ENCODE measurements at places on chromosomes 11 and 22.

DNA sequence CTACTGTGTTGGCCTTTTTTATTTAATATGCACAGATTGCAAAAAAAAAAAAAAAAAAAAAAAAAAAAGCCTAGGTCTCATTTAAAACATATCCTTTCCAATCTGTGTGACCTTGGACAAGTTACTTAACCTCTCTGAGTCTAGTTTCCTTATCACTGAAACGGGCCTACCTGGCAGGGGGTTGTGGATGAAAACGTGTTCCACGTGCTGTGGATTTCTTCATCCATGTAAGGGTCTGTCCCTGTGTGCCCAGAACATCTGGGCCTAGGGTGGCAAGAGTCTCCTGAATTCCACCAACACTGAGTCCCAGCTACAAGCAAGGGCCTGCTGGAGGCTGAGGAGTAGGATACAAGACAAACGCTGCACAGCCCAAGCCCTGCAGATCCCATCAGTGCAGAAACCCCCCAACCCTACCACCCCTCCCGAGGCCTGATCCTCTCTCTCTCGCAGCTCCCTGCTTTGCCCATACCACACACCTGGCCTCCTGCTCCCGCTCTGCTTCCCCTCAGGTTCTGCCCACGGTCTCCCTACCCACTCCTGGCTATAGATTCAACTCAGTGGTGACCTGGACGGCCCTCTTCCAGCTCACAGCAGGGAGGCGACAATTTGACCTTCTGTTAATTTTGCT is 4.7 kb upstream of the GNAZ start:
- DNase-seq = no peak

DNA sequence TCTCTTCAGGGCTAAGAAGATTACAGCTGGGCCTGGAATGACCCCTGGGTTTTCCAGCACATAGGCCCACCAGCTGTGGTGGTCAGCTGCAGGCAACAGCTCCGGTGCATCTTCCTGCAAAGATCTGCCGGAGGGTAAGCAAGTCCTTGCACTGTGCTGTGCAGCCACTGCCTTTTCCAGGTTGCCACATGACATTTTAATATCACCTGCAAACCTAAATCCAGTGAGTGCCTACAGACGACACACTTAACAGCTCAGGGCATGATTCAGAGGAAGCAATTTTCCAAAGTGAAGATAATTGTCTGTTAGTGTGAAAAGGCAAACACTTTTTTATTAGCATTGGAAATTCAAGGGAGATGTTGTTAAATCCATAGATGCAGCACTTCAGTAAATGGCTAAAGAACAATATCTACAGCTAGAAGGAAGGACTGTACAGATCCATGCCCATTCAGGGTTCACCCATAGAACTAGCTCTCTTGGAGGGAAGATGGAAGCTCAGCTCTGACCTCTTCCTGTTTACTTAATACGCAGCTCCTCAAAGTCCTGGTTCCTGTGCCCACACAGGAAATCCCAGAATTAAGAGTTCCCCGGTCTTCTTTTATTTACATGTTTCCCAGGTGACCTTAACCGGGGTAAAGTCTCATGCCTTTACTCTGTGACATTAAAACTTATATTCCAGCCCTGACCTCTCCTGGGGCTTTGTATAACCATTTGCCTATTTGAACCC is 13.3 kb upstream of the NRIP3 start:
- no peak for DNase-seq

DNA sequence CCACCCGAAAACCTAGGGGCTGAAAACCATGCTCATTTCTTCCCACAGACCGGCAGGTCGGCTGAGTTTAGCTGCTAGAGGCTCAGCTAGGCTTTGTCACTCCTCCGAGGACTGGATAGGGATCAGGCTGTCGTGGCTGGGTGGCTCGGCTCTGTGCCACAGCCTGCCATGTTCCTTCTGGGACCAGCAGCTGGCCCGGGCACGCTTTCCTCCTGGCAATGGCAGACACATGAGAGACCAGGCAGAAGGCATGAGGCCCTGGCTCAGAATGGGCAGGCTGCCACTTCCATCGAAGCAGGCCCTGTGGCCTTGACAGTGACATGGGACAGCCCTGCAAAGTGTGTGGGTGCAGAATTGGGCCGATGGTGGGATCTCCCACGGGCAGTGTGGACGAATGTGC is 20.9 kb downstream of the PARVG start:
- DNase-seq = no peak

- DNase-seq = no peak
Measured at GRCh38 chr11:43834286-43834685, 46.3 kb upstream of the ALKBH3 start.

- DNase-seq = no peak
Measured at GRCh38 chr11:129354691-129355090, 21.0 kb upstream of the BARX2 start.

DNA sequence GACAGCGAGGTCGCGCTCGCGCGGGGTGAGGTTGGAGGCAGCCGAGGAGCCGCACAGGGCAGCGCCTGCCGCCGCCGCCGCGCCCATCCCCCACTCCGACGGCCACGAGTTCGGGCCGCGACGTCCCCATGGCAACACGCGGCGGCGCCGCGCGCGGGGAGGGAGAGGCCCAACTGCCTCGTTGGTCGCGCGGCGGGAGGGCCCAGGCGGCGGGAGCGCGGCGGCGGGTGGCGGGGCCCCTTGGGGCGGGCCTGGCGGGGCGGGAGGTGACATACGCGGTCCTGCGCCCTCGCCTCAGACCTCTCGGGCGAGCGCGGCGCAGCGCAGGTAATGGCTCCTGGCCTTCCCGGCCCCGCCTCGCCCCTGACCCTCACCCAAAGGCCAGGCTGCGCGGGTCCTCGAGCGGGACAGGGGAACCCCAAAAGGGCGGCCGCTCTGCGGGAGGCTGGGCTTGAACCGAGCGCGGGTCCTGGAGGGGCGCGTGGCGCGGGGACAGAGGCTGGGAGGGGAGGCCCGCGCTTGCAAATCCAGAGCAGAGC is at the start of gene DEUP1:
DEUP1 (plus strand) TSS at position 297 of the 539 bp plus-strand sequence. CDS start 1,518 bp downstream, outside the sequence.
- no peak for DNase-seq

DNA sequence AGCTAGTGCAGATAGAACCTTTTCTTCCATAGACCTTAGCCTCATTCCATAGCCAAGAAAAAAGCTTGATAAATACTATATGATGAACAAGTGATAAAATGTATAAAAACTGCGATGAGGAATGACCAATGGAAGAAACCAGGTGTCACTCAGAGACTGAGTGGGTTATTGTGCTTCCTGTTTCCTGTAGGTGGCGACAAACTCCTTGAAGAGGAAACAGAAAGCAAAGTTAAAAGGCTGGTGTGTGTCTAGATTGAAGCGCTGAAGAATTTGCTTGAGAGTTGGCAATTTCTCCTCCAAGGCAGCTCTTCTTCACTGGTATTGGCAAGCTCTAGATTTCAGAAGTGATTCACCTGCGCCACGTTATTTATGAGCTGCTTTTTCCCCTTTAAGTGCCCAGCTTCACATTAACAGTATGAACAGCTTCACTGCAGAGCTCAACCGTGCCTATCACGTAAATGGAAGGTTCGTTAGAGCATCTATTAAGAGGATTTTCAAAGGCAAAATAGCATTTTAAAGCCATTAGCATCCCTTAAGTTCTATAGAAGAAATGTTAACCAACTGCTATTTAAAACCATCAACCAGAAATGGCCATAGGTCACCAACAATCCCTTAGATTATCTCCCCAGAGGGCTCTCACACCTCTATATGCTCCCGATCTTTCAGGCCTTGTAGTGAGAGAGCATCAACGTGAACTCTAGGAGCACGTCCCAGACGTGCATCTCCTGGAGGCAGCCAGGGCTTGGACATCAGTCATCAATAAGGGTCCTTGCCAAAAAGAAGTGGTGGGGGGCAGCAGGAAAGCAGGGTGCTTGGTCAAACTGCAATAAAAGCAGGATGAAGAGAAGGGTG is 179.4 kb downstream of the CADM1 start:
- peak; percentile 11 for DNase-seq

DNA sequence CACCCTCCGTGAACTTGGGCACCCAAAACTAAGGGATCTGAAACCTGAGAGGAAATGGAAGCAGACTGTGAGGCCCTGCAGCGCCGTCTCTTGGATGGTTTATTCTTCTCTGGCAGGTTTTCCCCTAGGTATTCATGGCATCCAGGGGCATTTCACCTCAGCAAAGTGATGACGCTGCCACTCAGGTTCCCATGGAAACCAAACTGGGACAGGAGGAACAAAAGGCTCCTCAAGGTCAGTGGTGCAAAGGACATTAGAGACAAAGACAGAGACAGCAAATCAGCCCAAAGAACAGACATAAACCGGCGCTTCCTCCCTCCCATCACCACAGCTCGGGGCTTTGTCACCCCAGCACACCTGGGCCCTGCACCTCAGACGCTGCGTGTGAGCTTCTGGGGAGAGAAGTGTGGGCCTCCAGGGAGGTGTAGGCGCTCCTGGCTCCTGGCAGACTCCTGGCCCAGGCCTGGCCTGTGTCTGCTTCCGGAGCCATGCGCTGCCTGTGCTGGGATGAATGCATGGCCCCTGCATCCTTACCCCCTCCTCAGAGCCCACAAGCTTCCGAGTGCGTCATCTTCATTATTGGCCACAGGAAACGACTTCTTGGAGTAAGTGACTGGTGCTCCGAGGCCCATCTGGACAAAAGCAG is 5.9 kb downstream of the TP53AIP1 start:
- no peak for DNase-seq

DNA sequence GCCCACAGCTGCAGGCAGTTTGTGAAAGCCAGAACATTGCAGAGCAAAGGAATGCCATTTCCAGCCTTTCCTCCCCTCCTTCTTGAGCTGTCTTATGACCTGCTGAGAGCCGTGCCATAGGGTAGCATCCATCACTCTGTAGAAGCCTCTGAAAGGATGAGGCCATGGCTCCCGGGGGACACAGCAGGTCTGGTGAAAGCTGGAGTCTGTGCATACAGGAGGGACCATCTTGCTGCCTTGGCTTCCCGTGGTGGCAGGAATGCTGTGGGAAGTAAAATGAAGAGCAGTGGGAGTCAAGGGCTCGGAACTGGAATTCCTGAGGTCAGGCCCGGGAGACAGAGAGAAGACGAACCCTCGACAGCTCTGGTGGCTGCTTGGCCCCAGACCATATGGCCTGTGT is 30.9 kb downstream of the ANO1 start:
- DNase-seq = no peak

GRCh38 chr11:118305726-118306125 is 1.2 kb downstream of the CD3E start:
- no peak for DNase-seq

DNA sequence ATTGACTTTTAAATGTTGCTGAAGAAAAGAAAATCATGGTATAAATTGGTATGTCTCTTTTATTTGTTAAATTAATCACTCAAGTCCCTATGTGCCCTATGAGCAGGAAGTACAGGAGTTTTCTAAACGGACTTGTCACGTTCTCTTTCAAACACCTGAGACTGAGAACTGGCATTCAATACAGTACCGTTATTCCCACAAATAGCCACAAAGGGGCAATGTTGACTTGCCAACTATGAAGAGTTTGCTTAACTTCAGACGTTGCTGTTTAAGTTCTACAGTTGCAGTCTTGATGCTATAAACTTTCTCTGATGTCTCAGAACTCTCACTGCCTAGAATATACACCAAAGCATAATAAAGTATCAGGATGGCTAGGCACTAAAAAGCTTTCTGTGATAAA is 7.6 kb downstream of the OR56A1 start:
- no peak for DNase-seq

- DNase-seq = no peak
Measured at GRCh38 chr11:118148856-118149255, 3.8 kb downstream of the SCN4B start.

DNA sequence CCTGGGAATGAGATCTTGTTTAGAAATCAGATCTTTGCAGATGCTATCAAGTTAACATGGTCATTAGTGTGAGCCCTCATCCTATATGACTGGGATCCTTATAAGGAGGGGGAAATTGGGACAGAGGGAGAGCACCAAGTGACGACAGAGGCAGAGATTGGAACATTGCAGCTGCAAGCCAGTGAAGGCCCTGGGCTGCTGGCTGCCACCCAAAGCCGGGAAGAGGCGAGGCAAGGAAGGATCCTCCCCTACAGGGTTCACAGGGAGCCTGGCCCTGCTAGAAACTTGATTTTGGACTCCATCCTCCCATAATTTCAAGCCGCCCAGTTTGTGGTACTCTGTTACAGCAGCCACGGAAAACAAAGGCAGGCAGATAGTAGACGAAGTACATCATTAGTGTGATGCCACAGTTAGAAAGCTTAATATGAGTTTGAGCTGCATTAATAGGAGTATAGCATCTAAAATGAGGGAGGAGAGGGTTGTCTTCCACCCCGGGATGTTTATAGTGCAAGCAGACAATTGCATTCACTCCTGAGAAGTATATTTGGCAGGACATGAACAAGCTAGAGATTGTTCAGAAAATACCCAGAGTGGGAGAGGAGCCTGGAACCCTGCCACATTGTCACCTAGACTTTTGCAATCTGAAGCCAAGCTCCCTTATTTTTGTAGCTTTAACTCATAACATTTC is 56.8 kb upstream of the CLMP start:
- no peak for DNase-seq

- DNase-seq = no peak
Measured at GRCh38 chr11:36148701-36149100, 140.5 kb downstream of the COMMD9 start.

DNA sequence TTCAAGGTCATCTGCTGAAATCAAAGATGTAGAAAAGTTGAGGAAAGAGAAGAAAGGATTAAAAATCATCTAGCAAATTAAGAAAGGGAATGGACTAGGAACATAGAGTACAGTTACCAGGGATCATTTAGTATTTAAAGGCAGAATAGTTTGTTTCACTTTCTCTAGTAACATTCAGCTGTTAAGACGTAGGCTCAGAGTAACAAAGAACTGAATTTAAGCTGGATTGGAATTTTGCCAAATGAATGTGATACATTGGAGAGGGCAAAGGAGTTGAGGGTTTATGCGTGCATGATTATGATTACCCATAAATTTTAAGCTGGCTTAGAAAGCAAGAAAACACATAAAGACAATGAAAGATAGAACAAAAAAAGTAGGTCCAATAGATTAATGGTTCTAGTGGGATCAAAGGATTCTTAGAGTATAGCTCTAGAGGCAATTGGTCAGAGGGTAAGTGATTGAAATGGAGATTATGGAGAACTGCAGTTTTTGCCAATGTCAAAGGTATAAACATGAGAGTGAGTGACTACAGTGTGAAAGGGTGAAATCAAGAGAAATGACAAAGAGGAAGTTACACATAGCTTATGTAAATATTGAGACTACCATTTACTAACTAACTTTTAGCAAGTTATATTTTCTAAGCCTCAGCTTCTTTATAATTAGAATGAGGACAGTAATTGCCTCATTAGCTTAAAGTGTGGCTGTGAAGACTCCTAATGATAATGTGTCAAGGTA is 190.0 kb downstream of the GRIA4 start:
- no peak for DNase-seq

- DNase-seq = no peak
Measured at GRCh38 chr11:34314176-34314575, 43.6 kb downstream of the ABTB2 start.

GRCh38 chr11:12099132-12099873 is 11.1 kb upstream of the MICAL2 start:
- no peak for DNase-seq

- no peak for DNase-seq
Measured at GRCh38 chr11:128716661-128717210, 22.9 kb downstream of the FLI1 start.

- DNase-seq = no peak
Measured at GRCh38 chr11:128422576-128423370, 164.6 kb downstream of the ETS1 start.

GRCh38 chr11:96188243-96189006 is 154.6 kb downstream of the MAML2 start:
- DNase-seq = peak; percentile 35

Measured in AG09319 (cell line).